Caco-2 (cell line): ENCODE measurements at places on chromosomes 4 and X. TPM values are rescaled to one million over a fixed set of nuclear protein-coding genes. Genes with fewer than 3 reads are reported as not detected.

DNA sequence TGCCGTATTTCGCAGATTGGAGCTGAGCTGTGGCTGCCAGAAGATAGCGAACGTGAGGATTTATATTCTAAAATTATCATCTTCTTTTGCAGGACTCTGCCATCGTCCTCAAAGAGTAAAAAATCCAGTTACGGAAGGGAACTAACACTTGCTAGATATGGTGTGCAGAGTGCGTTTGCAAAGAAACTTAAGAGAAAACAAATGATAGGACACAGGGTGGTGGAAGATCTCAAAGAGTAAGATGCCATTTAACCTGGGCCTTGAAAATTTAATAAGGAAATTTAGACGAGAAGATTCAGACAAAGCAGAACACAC lies 566 bp downstream of the LARP7 start:
- peaks cover 7% of the 10 kb centered on the region; the same call in 1 of the 2 replicates for H3K4me1 ChIP-seq
- H3K27me3 ChIP-seq: no peaks in the 10 kb centered on the region
- DNase-seq: no peak
- peak overlapping the region; percentile 78 for H3K4me3 ChIP-seq

GRCh38 chr4:5700459-5700858 lies 7.9 kb downstream of the EVC2 start:
- no peak overlapping the region for H3K27ac ChIP-seq
- no peaks in the 10 kb centered on the region for H3K36me3 ChIP-seq
- DNase-seq: no peak
- H3K4me1 ChIP-seq: no peaks in the 10 kb centered on the region
- H3K4me3 ChIP-seq: no peak overlapping the region
- no peaks in the 10 kb centered on the region for H3K27me3 ChIP-seq

DNA sequence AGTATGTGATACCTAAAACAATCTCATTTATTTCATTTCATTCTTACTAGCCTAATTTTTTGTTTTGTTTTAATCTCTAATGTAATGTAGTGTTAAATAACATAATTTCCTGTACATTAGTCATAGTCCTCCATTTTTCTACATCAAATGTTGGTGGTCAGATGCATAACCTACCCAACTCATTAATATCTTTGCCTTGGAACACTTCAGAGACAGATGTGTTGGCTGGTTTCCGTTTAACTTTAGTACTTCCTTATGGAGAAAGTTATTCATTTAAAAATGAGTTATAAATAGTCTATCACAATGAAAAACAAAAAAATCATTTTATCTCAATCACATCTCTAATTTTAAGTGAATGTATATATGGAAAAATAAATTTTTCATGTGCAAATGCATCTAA lies 190.2 kb downstream of the ANTXR2 start:
- no peak for DNase-seq
- no peaks in the 10 kb centered on the region for H3K27me3 ChIP-seq
- no peaks in the 10 kb centered on the region for H3K4me1 ChIP-seq
- H3K36me3 ChIP-seq: no peaks in the 10 kb centered on the region
- H3K4me3 ChIP-seq: no peak overlapping the region

GRCh38 chrX:65196758-65197360 lies 220.6 kb upstream of the ZC4H2 start:
- peak overlapping the region; percentile 89 for H3K27ac ChIP-seq
- H3K4me1 ChIP-seq: peaks cover 9% of the 10 kb centered on the region; the same call in 1 of the 2 replicates
- peak; percentile 89 for DNase-seq
- no peaks in the 10 kb centered on the region for H3K27me3 ChIP-seq
- H3K36me3 ChIP-seq: no peaks in the 10 kb centered on the region

- no peak overlapping the region for H3K4me3 ChIP-seq
- DNase-seq: no peak
- H3K27me3 ChIP-seq: no peaks in the 10 kb centered on the region
- H3K36me3 ChIP-seq: no peaks in the 10 kb centered on the region
- no peaks in the 10 kb centered on the region for H3K4me1 ChIP-seq
Observed at GRCh38 chrX:13522811-13523210, 46.6 kb upstream of the EGFL6 start.

DNA sequence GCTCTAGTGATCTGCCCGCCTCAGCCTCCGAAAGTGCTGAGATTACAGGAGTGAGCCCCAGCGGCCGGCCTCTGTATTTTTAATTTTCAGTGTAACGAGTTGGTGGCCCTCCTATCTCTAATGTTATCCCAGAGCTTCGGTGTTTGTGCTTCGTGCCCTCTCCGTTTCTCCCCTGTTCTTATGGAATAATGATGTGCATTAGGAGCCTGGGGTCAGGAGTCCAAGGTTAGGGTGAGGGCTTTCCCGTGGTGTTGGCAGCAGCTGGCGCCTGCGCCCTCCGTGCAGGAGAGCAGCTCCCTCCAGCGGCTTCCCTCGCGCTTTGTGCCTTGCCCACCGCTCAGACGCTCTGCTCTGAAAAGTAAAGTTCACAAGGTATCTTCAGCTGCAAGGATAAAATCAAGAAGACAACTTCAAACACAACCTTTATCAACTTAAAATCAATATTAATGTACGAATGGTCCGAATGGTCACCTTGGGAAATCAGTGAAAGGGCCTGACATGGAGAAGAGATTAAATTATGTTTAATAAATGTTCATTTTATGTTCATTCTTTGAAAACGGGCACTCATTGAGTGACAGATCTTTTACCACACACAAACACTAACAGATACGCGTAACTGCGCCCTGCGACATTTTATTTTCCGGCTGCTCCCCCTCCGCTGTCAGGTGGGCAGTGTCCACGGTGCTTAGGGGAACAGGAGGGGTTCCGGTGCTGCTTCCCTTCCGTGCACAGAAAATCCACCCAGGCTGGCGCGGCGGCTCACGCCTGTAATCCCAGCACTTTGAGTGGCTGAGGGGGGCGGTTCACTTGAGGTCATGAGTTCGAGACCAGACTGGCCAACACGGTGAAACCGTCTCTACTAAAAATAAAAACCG lies 62.4 kb downstream of the TRAPPC11 start:
- peak; percentile 62 for DNase-seq
- no peak overlapping the region for H3K4me3 ChIP-seq
- H3K36me3 ChIP-seq: no peaks in the 10 kb centered on the region
- H3K27me3 ChIP-seq: no peaks in the 10 kb centered on the region
- no peaks in the 10 kb centered on the region for H3K4me1 ChIP-seq

GRCh38 chrX:16138108-16138427 lies 14.7 kb downstream of the GRPR start:
- H3K36me3 ChIP-seq: no peaks in the 10 kb centered on the region
- no peak overlapping the region for H3K4me3 ChIP-seq
- no peaks in the 10 kb centered on the region for H3K27me3 ChIP-seq
- H3K4me1 ChIP-seq: no peaks in the 10 kb centered on the region
- no peak overlapping the region for H3K27ac ChIP-seq
- DNase-seq: peak; percentile 4

- no peaks in the 10 kb centered on the region for H3K36me3 ChIP-seq
- no peak overlapping the region for H3K4me3 ChIP-seq
- H3K27ac ChIP-seq: no peak overlapping the region
- H3K4me1 ChIP-seq: no peaks in the 10 kb centered on the region
- no peak for DNase-seq
- no peaks in the 10 kb centered on the region for H3K27me3 ChIP-seq
Observed at GRCh38 chr4:112315446-112315845, 18.3 kb downstream of the ALPK1 start.

GRCh38 chr4:65589331-65589730 lies 81.0 kb downstream of the EPHA5 start:
- H3K27ac ChIP-seq: no peak overlapping the region
- H3K27me3 ChIP-seq: no peaks in the 10 kb centered on the region
- no peak overlapping the region for H3K4me3 ChIP-seq
- DNase-seq: no peak
- no peaks in the 10 kb centered on the region for H3K36me3 ChIP-seq

- DNase-seq: no peak
- no peak overlapping the region for H3K27ac ChIP-seq
- H3K4me1 ChIP-seq: no peaks in the 10 kb centered on the region
- no peaks in the 10 kb centered on the region for H3K36me3 ChIP-seq
- H3K4me3 ChIP-seq: no peak overlapping the region
Observed at GRCh38 chr4:75030649-75031235, 97.8 kb downstream of the PARM1 start.

DNA sequence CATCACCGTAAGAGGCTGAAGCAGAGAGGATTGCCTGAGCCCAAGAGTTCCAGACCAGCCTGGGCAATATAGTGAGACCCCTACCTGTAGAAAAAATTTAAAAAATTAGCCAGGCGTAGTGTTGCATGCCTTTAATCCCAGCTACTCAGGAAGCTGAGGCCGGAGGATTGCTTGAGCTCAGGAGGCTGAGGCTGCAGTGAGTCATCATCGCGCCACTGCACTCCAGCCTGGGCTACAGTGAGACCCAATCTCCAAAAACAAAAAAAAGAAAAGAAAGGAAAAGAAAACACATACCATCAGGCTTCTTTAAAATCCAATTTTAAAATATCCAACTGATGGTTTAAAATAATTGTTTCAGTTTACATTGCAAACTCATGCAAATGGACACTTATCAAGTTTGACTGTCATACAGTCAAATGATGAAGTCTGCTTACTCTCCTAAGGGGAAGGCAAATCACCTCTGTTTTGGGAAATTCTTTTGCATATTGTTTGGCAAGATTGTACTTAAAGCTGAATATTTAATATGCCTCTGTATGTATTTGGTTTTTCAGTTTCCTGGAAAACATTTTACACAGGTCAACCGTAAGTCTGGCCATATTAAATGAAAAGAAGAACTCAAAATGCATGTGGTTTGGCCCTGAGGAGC lies 23.7 kb upstream of the TENM3 start:
- peaks cover 21% of the 10 kb centered on the region for H3K4me1 ChIP-seq
- no peak overlapping the region for H3K27ac ChIP-seq
- H3K4me3 ChIP-seq: no peak overlapping the region
- H3K36me3 ChIP-seq: no peaks in the 10 kb centered on the region
- H3K27me3 ChIP-seq: no peaks in the 10 kb centered on the region
- DNase-seq: no peak

DNA sequence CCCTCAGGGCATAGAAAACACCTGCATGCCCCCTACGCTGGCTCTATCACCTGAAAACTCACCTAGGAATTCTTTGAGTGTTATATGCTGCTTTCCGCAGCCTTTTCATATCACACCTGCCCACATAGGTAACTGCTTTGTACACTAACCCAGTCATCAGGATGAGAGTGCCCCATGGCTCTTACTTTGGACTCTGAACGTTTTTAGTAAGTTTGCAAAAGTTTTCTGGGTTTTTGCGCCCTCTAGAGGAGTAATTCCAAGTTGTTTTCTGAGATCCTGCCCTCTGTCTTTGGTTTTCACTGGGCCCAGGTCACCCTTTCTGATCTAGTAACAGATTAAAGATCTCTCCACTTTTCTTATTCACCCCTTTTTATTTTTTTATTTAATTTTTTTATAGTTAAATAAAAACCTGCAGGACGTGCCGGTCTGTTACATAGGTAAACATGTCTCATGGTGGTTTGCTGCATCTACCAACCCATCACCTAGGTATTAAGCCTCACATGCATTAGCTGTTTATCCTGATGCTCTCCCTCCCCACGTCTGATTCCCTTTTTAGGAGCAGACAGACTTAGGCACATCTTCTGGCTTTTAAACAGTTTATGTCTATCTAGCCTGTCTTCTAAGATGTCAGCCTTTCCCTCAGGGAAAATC lies 139.2 kb downstream of the NWD2 start:
- H3K4me3 ChIP-seq: no peak overlapping the region
- no peaks in the 10 kb centered on the region for H3K36me3 ChIP-seq
- peak; percentile 65 for DNase-seq
- no peaks in the 10 kb centered on the region for H3K4me1 ChIP-seq

DNA sequence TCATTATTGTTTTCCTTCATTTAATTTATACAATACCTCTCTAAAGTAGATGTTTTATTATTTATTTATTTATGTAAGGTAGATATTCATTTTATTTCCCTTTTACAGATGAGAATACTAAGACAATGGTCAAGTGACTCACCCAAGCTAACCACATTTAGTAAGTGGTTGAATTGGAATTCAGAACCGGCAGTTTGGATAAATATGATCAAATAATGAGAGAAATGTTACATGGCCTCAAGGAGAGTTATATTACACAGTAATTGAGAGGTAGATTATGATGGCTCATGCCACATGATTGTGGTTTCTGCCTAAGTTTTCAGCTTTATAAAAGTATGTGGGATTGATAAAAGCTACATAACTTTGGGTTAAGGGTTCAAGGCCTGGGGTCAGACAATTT lies 239.4 kb upstream of the BOD1L1 start:
- no peaks in the 10 kb centered on the region for H3K36me3 ChIP-seq
- H3K4me3 ChIP-seq: no peak overlapping the region
- H3K27ac ChIP-seq: no peak overlapping the region
- DNase-seq: no peak
- no peaks in the 10 kb centered on the region for H3K27me3 ChIP-seq

GRCh38 chrX:96791559-96791958 lies 92.1 kb upstream of the RPA4 start:
- H3K36me3 ChIP-seq: no peaks in the 10 kb centered on the region
- no peaks in the 10 kb centered on the region for H3K27me3 ChIP-seq
- H3K4me3 ChIP-seq: no peak overlapping the region
- H3K4me1 ChIP-seq: no peaks in the 10 kb centered on the region
- DNase-seq: no peak
- H3K27ac ChIP-seq: no peak overlapping the region

DNA sequence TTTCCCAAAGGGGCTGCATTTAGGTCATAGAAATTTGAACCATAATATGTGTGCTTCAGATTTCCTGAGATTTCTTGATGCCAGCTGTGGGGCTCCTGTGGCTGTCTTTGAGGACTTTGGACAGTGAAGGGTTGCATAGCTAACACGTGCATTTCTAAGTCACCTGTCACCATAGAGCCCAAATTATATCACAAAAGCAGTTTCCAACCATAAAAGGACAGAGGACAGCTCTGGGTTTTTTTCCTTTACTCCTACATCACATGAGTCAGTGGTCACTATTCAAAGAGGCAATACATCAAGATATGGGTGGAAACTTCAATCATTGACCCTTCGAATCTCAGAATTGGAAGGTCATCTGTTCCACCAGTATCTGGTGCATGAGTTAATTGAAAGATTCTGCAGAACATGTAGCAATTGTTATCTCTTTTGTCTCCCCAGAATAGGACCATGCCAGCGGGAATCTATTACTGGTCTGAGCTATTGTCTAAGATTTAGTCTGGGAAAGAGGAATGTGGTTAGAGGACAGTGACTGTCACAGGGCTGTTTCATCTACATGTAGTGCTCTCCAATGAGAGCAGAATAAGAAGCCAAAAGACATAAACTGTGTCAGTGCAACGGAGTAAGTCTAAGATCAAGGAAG lies 133.5 kb downstream of the AASDH start:
- H3K27ac ChIP-seq: peak overlapping the region; percentile 83
- no peak overlapping the region for H3K4me3 ChIP-seq
- H3K4me1 ChIP-seq: peaks cover 41% of the 10 kb centered on the region
- no peaks in the 10 kb centered on the region for H3K36me3 ChIP-seq
- DNase-seq: no peak

GRCh38 chrX:51876441-51876840 lies 17.0 kb upstream of the MAGED1 start:
- no peaks in the 10 kb centered on the region for H3K36me3 ChIP-seq
- H3K27me3 ChIP-seq: no peaks in the 10 kb centered on the region
- peaks cover 14% of the 10 kb centered on the region for H3K4me1 ChIP-seq
- H3K27ac ChIP-seq: no peak overlapping the region

C4orf50 gene
- total RNA-seq: not detected in 2 replicates

FAM47E gene
- 6.3 and 6.6 TPM in 2 replicates for total RNA-seq

QRFPR gene
- total RNA-seq: not detected in 2 replicates

GRIA2 gene
- not detected in 2 replicates for total RNA-seq

CENPVL3 gene
- total RNA-seq: not detected in 2 replicates

DMP1 gene
- not detected in 2 replicates for total RNA-seq

ASMTL gene
- total RNA-seq: 15.4 and 17.4 TPM in 2 replicates

FABP2 gene
- total RNA-seq: not detected in 2 replicates

MAPK10 gene
- total RNA-seq: 0.28 and 0.79 TPM in 2 replicates

IL1RAPL1 gene
- 0.39 TPM in 1 of 2 replicates, not detected in the other for total RNA-seq

CLIC2 gene
- total RNA-seq: not detected in 2 replicates

BEX4 gene
- total RNA-seq: 2.2 and 2.5 TPM in 2 replicates
